ENCODE measurements at places on chromosomes 6 and 20. TPM values are rescaled to one million over a fixed set of nuclear protein-coding genes. Genes with fewer than 3 reads are reported as not detected.

The HCK gene
- not detected for total RNA-seq

The SMOC2 gene
- not detected for total RNA-seq

The CRIP3 gene
- total RNA-seq = not detected

The IL17F gene
- not detected for total RNA-seq

The NMBR gene
- total RNA-seq = 0.11 TPM

The CDSN gene
- not detected for total RNA-seq

The TTLL9 gene
- total RNA-seq = under 0.01 TPM

The FARS2 gene
- 38.1 TPM for total RNA-seq

The BMP6 gene
- total RNA-seq = 3.7 TPM

The IL17A gene
- total RNA-seq = not detected

The BEND6 gene
- total RNA-seq = 19.1 TPM

The GHRH gene
- not detected for total RNA-seq

The OR2J3 gene
- not detected for total RNA-seq

The SRMS gene
- total RNA-seq = not detected

The TMEM170B gene
- total RNA-seq = 4.4 TPM

The GJE1 gene
- not detected for total RNA-seq

The CUL9 gene
- 39.2 TPM for total RNA-seq

The EPB41L1 gene
- total RNA-seq = 24.7 TPM

The KCNB1 gene
- total RNA-seq = under 0.01 TPM

The E2F1 gene
- 24.3 TPM for total RNA-seq

The MYL9 gene
- 7.2 TPM for total RNA-seq

The TENT5A gene
- 56.0 TPM for total RNA-seq

The FKBP5 gene
- 14.5 TPM for total RNA-seq

The HSPA1B gene
- total RNA-seq = 94.5 TPM

The BPIFB4 gene
- not detected for total RNA-seq

The RAB44 gene
- total RNA-seq = not detected

The NSFL1C gene
- 24.7 TPM for total RNA-seq

The LGSN gene
- not detected for total RNA-seq

The KIF6 gene
- total RNA-seq = 0.33 TPM

The LTA gene
- total RNA-seq = not detected

The EDN3 gene
- not detected for total RNA-seq

The ME1 gene
- total RNA-seq = 25.8 TPM

The KCNQ2 gene
- not detected for total RNA-seq

The SLC17A1 gene
- not detected for total RNA-seq

The C6orf47 gene
- 28.4 TPM for total RNA-seq

The CRISP3 gene
- total RNA-seq = not detected

The IMPG1 gene
- total RNA-seq = 0.37 TPM

The KIF3B gene
- total RNA-seq = 30.7 TPM

The MEP1A gene
- total RNA-seq = not detected

The HCRTR2 gene
- not detected for total RNA-seq

The SNAI1 gene
- 0.11 TPM for total RNA-seq

The RHAG gene
- total RNA-seq = not detected

The NTSR1 gene
- 3.1 TPM for total RNA-seq

The COL11A2 gene
- total RNA-seq = 0.11 TPM

The CLIC5 gene
- not detected for total RNA-seq

The BICRAL gene
- 3.9 TPM for total RNA-seq

The XKR7 gene
- total RNA-seq = not detected

The CDH22 gene
- under 0.01 TPM for total RNA-seq

The HLA-DMA gene
- total RNA-seq = 1.1 TPM

The C20orf144 gene
- 0.11 TPM for total RNA-seq

The DAAM2 gene
- 6.5 TPM for total RNA-seq
